ENCODE measurements at places on chromosomes 2 and 18. TPM values are rescaled to one million over a fixed set of nuclear protein-coding genes. Genes with fewer than 3 reads are reported as not detected.

HOXD9 gene
- 50.0 TPM for total RNA-seq

G6PC2 gene
- total RNA-seq: 0.23 TPM

TLX2 gene
- total RNA-seq: not detected

CXCR1 gene
- total RNA-seq: 1.4 TPM

EPB41L3 gene
- total RNA-seq: 63.1 TPM

PASK gene
- total RNA-seq: 12.3 TPM

CAVIN2 gene
- 51.9 TPM for total RNA-seq

REG3G gene
- total RNA-seq: not detected

GATA6 gene
- total RNA-seq: 14.0 TPM

GAREM2 gene
- total RNA-seq: 3.7 TPM

RNF138 gene
- 37.1 TPM for total RNA-seq

SERPINB4 gene
- not detected for total RNA-seq

DYSF gene
- 51.5 TPM for total RNA-seq

TDRD15 gene
- total RNA-seq: 0.06 TPM

ST6GAL2 gene
- 21.7 TPM for total RNA-seq

GPR39 gene
- 4.3 TPM for total RNA-seq

All from metanephros (tissue), 2 donors.